ENCODE measurements at places on chromosomes 1 and 21. TPM values are rescaled to one million over a fixed set of nuclear protein-coding genes. Genes with fewer than 3 reads are reported as not detected.

GRCh38 chr1:39789571-39790110, 976 bp upstream of the BMP8B start:
- DNase-seq, result no peak

DNA sequence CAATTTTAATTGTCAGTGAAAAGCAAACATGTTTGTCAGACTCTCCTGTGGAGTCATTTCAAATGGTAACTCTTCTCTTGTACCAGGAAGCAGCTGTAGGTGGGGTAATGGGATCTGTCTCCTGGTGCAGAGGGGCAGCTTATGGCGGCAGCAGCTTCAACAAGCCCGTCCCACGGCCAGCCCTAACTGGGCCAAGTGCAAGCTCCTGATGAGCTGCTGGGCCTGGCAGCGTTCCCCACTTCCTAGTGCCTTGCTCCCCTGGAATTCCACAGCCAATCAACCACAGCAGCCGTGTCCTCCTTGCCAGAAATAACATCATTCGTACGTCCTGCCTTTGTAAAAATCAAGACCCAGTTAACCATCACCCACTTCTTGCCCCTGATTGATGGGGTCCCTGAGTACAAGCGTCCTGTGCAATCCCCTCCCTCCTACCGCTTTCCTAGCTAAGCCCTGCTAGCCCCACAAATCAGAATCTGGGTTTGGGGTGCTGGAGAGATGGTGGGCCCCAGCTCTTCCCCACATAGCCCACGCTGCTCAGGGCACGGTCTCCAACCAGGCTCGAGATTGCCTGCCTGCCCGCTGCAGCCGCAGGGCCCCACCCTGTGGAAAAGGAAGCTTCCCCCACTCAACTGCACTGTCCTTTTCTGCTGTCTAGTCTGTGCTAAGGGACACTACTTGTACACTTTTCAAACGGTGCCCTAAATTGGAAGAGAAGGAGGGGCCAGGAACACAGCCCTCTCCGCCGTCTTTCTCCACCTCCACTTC, 61.2 kb downstream of the TOR1AIP2 start:
- peak; percentile 71 for DNase-seq

GRCh38 chr1:205832326-205832751, 17.6 kb downstream of the PM20D1 start:
- no peak for DNase-seq

GRCh38 chr1:200929530-200930278, 35.0 kb downstream of the INAVA start:
- no peak for DNase-seq

DNA sequence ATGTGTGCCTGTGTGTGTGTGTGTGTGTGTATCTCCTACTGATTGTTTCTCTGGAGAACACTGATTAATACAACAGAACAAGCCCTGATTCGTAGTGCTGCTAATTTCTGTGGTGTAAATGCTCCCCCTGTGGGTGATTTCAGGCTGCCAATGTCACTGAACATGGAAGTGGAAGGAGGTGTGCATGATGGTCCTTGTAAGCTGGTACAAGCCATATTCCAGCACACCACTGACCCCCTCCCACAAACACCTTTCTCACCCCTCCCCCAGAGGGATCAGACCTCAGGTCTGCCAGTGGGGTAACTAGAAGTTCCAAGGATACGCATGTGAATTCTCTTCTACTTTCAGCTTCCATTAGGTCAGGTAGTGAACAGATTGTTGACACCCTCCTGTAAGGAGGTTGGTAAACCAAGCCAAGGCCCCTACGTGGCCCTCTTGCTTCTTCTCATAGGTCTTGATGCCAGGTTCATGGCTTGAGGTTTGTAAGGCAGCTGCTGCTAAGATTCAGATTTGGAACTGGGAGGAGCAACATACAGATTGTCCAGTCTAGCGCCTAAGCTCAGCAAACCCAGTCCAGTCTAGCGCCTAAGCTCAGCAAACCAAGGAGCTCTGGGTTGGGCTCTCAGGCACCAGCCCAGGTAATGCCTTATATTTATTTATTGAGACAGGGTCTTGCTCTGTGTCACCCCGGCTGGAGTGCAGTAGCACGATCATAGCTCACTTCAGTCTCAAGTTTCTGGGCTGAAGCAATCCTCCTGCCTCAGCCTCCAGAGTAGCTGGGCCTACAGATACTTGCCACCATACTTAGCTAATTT, 38.7 kb downstream of the DHCR24 start:
- no peak for DNase-seq

- DNase-seq, result no peak
These were observed 204.5 kb downstream of the TTLL7 start for GRCh38 chr1:83794384-83794783.

- no peak for DNase-seq
These were observed 10.7 kb downstream of the HES2 start for GRCh38 chr1:6409053-6409452.

GRCh38 chr1:95246511-95246910, 12.5 kb downstream of the RWDD3 start:
- DNase-seq, result no peak

DNA sequence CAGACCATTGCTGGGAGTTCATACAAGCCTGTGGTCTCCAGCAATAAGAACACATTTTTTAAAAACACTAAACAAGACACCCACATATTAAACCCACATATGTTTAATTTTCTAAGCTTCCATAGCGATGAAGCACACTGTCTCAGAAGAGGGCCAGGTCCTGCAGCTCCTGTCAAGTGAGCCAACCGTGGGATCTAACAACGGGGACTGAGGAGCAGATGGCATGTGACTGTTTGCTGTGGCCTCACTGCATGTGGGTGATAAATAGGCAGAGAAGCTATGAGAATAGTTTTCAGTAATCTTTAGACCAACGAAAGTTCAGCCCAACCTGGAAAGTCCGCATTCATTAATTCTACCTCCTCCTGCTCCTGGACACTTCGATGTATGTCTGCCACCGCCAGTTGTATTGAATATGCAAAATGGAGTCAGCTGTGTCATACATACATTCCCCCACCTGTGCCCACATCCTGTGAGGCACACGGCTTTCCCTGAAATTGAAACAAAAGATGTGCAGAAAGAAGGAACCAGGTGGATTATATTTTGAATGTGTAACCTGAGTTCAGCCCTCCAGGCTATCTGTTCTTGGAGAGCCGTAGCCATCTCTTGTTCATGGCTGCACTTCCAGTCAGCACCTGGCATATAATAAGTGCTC, 88.2 kb downstream of the MIS18A start:
- no peak for DNase-seq

GRCh38 chr1:24888061-24888970, 41.8 kb downstream of the RUNX3 start:
- DNase-seq, result no peak

GRCh38 chr1:232329103-232329813, 300.7 kb downstream of the SIPA1L2 start:
- no peak for DNase-seq

- peak; percentile 35 for DNase-seq
These were observed 111.2 kb upstream of the NBPF11 start for GRCh38 chr1:148263128-148263905.

DNA sequence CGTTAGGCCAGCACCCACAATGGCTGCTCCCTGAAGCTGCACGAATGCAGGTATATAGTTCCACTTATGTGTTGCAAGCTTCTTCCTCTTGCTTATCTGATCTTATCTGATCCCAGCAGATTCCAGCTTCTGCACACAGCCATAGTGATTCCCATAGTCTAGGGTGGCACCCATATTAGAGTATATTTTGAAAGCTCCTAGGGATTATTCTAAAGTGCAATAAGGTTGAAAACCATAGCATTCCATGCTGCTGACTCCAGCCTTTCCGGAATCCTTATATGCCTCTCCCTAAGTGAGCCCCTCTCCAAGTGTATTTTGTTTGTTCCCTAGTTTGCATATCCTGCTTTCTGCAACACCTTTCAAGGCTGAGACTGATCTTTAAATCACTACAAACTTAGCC, 432.0 kb downstream of the SETD4 start:
- no peak for DNase-seq

- no peak for DNase-seq
These were observed 28.5 kb downstream of the TUFT1 start for GRCh38 chr1:151568626-151569088.

DNA sequence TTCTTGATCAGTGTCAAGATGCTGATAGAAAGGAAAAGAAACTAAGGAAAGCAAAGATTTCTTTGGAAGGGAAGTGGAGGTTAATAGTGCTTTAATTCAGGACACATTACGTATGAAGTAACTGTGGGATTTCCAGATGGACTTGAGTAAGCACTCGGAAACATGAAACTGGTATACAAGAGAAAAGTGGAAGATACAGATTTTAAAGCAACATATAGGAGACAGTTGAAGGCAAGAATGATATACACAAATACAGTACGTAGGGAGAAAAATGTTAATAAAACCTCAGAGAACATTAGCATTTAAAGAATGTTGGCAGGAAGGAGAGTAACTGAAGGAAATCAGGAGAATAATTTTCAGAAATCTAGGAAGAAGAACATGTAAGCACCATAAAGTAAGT, 730.9 kb upstream of the ADGRL2 start:
- DNase-seq, result no peak

DNA sequence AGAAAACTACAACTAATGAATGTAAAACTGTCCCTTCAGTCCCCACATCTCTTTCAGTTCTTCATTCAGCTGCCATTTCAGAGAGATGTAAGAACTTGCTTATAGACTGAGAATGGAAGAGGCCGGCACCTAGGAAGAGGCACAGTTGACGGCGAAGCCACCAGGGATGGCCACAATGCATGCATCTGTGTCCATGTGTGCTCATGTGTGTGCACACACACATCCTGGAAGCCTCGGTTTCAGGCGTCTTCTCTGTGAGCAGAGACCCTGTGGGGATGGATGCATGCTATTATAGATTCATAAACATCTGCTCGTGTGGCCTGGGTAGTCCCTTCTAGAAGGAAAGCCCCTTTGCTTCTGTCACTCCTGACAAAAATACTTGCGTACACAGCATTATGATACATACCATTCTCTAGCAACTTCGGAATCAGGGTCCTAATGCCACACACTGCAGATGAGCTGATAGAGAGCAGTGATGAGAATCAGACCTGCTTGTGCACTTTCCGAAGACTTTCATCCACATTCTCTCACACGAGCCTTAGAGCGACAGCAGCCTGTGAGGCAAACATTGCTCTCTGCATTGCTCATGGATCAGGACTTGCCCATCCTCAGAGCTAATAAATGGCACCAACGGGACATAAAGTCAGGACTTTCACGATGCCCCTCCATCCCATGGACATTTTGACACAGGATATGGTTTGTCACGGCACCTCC, 12.4 kb upstream of the GPR61 start:
- DNase-seq, result no peak

DNA sequence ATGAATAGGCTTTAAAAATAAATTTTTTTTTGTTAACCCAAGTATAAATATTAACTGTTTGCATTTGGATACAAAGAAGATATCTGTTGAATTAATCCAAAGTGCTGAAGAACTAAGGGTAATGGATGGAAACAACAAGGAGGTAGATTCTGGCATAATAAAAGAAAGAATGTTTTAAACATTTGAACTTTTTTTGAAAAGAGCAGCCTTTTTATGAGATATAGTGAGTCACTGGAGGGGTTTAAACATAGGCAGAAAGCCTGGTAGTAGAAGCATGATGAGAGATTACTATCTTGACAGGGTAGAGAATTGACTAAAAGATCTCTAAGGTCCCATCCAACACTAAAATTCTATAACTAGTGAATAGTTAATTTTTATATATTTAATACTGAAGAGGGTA, 2.7 kb downstream of the MIER1 start:
- DNase-seq, result no peak

- DNase-seq, result no peak
These were observed 182.0 kb downstream of the PLPP3 start for GRCh38 chr1:56397409-56397808.

- DNase-seq, result no peak
These were observed 423.6 kb downstream of the HLX start for GRCh38 chr1:221302810-221303209.

DNA sequence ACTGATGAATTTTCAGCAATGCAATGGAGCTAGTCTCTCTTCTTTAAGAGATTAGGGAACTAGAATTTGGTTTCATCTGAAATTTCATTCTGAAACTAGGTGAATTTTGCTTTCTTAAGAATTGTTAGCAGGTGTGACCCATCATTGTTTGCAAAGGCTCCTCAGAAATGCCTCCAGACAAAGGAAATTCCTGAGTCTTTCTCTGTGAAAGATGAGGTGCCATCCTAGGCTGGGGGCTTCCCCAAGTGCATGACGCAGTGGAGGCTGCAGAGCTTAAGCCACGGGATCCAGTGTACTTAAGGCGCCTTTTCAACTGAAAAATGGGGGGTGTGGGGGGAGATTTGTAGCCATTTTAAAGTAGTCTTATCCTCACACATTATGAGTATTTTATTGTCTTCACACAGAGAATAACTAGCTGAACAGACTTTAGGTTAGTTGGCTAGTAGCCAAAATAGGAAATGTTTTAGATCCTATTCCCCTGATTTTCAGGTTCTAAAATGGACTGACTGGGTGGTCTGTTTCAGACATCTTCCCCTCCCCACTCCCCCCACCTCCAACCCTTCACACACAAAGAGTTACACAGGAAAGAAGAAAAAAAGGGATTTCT, 202.0 kb downstream of the NFIA start:
- DNase-seq, result no peak

- no peak for DNase-seq
These were observed 2.0 kb upstream of the ATF3 start for GRCh38 chr1:212606395-212607205.

DNA sequence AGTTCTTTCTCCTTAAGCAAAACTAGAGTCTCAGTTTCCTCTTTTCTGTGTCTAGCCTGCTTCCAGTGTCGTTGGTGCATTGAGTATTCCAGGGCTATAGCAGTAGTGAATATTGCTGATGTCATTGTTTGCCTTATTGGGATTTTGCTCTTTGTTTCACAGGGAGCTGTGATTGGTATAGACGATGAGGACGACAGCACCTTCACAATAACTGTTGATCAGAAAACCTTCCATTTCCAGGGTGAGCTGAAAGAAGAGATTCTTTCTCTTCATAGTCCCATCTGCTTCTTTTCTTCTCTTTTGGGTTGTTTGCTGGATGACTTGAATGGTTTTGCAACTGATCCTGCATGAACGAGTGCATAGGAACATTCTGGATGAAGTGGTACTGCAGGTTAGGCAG, 52.4 kb downstream of the OSBPL9 start:
- DNase-seq, result no peak

- no peak for DNase-seq
These were observed 3.8 kb downstream of the SMIM1 start for GRCh38 chr1:3776231-3776961.

FCER1G gene
- polyA plus RNA-seq, result 21.4 TPM

EDARADD gene
- 0.19 TPM for polyA plus RNA-seq

SHISA4 gene
- polyA plus RNA-seq, result 89.2 TPM

ZMYM4 gene
- polyA plus RNA-seq, result 40.2 TPM

ANXA9 gene
- polyA plus RNA-seq, result 3.8 TPM

ZFP69B gene
- polyA plus RNA-seq, result 2.7 TPM

KRTAP10-2 gene
- not detected for polyA plus RNA-seq

HMGN2 gene
- 611 TPM for polyA plus RNA-seq

ANKRD65 gene
- polyA plus RNA-seq, result 24.7 TPM

PLA2G4A gene
- polyA plus RNA-seq, result 2.2 TPM

FLG gene
- 1.1 TPM for polyA plus RNA-seq

AKIRIN1 gene
- polyA plus RNA-seq, result 31.0 TPM

SLC45A3 gene
- polyA plus RNA-seq, result 2.3 TPM

NBPF4 gene
- not detected for polyA plus RNA-seq

GPR37L1 gene
- 0.04 TPM for polyA plus RNA-seq

KCNJ9 gene
- 0.09 TPM for polyA plus RNA-seq

TXNDC12 gene
- polyA plus RNA-seq, result 29.3 TPM

TMEM82 gene
- not detected for polyA plus RNA-seq

All from hindlimb muscle (tissue), 1 donor.